ENCODE measurements at places on chromosomes 7 and 10. TPM values are rescaled to one million over a fixed set of nuclear protein-coding genes. Genes with fewer than 3 reads are reported as not detected.

DNA sequence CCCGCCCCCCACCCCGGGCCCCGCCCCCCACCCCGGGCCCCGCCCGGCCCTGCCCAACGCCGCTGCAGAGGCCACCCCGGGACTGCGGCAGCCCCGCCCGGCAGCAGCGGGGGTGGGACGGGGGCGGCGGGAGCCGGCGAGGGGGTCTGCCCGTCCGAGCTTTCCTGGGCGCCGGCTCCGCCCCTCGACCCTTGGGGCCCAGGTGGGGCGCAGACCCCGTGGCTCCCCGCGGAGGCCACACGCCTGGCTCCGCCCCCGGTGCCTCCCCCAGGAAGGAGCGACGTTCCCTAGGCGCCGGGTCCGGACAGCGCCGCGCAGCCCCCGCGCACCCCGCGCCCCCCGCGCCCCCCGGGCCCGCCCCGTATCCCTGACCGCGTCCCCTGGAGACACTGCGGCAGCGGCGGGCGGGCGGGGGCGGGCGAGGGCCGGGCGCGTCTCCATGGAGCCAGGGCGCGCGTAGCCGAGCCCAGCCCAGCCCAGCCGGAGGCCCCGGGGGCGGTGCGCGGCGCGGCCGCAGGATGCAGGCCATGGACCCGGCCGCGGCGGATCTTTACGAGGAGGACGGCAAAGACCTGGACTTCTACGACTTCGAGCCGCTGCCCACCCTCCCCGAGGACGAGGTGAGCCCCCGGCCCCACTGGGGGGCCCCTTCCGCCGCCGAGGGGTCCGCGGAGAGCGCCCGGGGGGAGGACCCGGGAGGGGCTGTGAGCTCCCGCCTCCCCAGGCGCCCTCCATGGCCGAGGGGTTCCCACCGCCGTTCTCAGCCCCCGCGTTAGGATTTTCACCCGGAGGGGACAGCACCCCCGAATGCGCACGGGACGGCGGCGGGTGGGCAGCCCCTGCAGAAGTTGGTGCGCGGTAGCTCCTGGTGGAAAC is at the start of gene KNDC1:
TSS of gene KNDC1 (plus strand) at position 270 of the 876 bp plus-strand sequence. CDS start at position 519, 249 bp downstream.
- DNase-seq = peak; percentile 84

- DNase-seq = no peak
These were observed 23.4 kb downstream of the MCMBP start for GRCh38 chr10:119849031-119849789.

GRCh38 chr10:99590799-99591198 is 29.4 kb downstream of the SLC25A28 start:
- no peak for DNase-seq

Gene TRIL
- total RNA-seq = 0.92 TPM

- no peak for DNase-seq
These were observed 183.9 kb upstream of the GHITM start for GRCh38 chr10:83955406-83955805.

Gene ICA1
- total RNA-seq = 3.7 TPM

DNA sequence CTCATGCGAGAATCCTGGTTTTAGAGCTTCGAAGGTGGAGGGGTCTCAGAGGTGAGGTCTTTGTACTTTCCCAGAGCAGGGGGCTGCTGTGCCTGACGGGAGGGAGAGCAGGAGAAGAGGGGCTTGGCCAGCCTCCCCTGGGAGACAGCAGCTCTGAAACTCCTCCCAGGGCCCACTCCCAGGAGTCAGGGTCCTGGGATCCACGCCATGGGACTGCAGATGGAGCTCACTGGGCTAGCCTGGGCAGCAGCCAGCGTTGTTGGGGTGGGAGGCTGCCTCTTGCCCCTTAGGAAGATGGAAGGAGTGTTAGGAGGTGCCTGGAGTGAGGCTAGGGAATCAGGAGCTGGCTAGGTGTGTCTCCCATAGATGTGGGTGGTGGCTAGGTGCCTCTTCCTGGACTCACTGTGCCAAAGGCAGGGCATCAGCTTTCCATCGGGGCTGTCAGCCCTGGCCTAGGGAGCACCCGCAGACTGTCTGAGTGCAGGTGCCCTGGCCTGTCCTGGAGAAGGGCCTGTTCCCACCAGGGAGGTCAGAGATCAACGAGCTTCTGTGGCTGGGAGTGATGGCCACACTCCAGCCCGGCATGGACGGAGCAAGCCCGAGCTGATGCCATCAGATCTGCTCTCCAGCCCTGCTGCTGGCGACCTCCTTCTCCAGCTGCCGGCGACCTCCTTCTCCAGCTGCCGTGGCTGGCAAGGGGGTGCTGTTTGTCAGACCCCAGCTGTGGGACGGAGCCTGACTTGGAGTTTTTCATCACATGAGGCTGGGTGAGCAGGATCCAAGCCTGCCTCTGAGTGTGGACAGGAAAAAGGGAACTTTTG is 111.3 kb downstream of the PTPN20 start:
- peak; percentile 79 for DNase-seq

Gene RUFY2
- 19.8 TPM for total RNA-seq

- no peak for DNase-seq
These were observed 90.3 kb downstream of the BTRC start for GRCh38 chr10:101444058-101444898.

DNA sequence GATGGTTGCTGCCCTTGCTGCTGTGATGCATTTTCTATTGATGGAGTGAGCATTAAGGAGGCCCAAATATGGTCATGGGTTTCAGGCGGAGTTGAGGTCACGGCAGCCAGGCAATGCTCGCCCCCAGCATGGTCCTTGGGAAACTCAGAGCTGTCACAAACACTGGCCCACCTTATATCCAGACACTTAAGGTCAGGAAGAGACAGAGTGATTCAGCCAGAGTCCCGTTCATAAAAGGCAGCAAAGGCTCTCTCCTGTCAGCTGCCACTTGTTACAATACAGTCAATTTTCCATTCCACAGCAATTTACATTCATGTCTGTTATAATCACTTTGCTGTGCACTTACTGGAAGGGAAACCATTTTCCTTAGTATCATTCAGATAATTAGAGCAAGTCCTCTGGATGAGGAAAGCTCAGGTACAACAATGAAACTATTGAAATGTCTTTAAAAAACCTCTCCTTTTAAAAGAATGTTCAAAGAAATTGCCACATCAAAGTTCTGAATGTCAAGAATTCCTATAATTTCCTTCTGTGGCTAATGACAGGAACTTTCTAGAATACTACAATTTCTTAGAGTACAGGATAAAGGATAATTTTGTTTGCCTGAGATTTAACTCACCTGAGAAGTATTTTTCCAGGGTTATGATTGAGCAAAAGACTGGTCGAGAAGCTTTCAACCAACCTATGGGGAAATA is 14.8 kb upstream of the ANKRD1 start:
- DNase-seq = no peak

Gene GRM3
- total RNA-seq = not detected

Gene JCAD
- total RNA-seq = 19.4 TPM

DNA sequence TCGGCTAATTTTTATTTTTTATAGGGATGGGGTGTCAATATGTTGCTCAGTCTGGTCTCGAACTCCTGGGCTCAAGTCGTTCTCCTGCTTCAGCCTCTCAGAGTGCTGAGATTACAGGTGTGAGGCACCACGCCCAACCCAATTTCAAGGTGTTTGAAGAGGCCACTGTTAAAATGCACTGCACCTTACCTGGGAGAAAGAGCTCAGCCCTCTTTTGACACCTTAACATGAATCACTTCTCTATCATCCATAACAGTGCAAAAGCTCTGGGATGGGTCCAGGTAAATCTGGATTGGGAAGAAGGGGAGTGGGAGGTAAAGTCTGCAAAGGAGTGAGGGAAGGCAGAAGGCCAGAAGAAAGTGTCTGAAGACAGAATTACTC is 557 bp upstream of the ZNF282 start:
- DNase-seq = no peak

DNA sequence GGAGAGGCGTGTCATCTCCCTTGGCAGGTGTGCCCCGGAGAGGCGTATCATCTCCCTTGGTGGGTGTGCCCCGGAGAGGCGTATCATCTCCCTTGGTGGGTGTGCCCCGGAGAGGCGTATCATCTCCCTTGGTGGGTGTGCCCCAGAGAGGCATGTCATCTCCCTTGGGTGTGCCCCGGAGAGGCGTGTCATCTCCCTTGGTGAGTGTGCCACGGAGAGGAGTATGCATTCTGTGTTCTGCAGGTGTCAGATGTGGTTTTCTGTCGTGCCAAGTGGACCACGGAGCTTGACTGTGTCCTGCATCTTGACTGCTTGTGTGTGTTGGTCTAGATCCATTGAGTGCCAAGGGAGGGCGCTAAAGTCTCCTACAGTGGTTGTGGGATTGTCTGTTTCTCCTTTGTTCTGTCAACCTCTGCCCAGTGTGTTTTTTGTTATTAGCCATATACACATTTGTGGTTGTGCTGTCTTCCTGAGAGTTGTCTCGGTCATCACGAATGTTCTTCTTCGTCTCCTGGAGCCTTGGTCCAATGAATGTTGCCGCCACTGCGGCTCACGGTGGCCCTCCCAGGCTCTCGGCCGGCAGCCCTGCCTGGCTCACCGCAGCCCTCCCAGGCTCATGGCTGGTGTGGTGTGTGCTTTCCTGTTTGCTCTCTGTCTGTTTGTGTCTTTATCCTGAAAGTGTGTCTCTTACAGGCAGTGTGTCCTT is 96.8 kb downstream of the INPP5A start:
- no peak for DNase-seq

GRCh38 chr7:74452748-74453321 is 871 bp upstream of the GTF2IRD1 start:
- DNase-seq = no peak

GRCh38 chr7:15168489-15168888 is 265.9 kb upstream of the DGKB start:
- no peak for DNase-seq

Gene CPA1
- 0.20 TPM for total RNA-seq

Data from chondrocyte (in vitro differentiated cells).